ENCODE measurements at places on chromosomes 11 and 22.

DNA sequence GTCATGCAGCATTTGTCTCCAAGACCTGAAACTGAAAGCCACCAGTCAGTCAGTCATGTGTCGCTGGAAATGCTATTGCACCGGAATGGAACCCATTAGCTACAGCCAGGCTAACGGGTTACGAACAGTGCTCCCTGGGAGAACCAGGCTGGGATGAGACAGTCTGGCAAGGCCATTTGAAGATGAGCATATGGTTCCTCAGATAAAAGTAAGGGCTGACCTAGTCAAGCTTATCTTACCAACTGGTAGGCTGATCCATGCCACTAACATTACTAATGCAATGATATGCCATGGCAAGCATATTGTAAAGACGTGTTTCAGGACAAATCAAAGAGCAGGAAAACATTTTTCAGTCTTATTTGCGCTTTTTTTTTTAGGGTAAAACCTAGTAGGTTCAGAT, 28.4 kb downstream of the NAP1L4 start:
- DNase-seq: no peak

GRCh38 chr11:14386895-14387480, 28.0 kb upstream of the RRAS2 start:
- peak; percentile 57 for DNase-seq

DNA sequence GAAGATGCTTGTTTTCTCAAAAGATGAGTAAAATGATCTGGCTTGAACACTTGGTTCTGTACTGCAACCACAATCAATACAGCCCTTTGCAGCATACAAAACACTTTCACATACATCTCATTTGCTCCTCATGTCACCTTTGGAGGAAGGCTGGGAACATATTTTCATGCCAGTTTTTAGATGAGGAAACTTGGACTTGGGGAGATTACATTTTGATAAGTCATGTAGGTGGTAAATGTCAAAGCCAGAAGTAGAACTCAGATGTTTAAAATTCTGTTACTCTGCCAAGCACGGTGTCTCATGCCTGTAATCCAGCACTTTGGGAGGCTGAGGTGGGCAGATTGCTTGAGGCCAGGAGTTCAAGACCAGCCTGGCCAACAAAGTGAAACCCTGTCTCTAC, 121.8 kb downstream of the MICAL2 start:
- no peak for DNase-seq

- no peak for DNase-seq
Observed at GRCh38 chr11:101346591-101346990, 217.0 kb upstream of the PGR start.

- no peak for DNase-seq
Observed at GRCh38 chr11:70290361-70291065, 20.0 kb downstream of the PPFIA1 start.

- no peak for DNase-seq
Observed at GRCh38 chr11:71199226-71199820, 53.1 kb downstream of the SHANK2 start.

GRCh38 chr22:37048133-37048532, 3.4 kb upstream of the KCTD17 start:
- DNase-seq: no peak

DNA sequence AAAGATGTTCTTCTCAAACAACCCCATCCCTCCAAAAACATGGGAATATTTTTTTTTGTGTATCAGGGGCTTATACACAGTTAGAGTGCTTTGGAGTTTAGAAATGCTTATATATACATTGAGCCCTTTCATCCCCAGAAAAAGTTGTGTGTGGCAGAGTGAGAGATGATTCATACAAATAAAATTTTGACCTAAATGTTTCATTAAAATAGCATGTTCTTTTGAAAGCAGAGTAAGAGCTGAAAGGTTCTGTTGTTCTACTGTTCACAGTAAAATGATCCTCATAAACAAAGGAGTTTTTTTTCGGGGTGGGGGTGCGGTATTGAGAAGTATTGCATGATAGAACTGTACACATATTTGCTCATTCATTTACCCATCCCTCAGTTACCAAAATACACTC, 512.4 kb downstream of the DLG2 start:
- DNase-seq: no peak

GRCh38 chr11:123072762-123073161, 10.8 kb upstream of the HSPA8 start:
- no peak for DNase-seq

DNA sequence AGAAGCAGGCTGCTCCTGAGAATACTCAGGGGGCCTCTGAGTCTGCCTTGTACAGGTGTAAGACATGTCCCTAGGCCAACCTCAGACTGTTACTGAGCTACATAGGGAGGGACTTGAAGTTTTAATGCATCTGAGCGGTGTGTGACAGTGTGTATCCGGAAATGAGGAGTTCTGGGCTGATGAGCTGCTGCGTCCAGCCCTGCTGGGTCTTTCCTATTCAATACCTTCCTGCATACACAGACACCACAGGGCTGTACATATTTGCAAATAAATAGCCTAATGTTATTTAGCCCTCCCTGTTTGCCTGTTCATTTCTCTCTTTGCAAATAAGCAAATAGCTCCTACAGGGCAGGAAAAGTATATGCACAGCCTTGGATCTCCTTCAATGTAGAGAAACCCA, 134.7 kb upstream of the KIRREL3 start:
- DNase-seq: no peak

GRCh38 chr11:124402326-124402922, 3.6 kb upstream of the OR8B3 start:
- DNase-seq: peak; percentile 56

GRCh38 chr22:42177891-42178336, 47.3 kb upstream of the CYP2D6 start:
- DNase-seq: no peak

DNA sequence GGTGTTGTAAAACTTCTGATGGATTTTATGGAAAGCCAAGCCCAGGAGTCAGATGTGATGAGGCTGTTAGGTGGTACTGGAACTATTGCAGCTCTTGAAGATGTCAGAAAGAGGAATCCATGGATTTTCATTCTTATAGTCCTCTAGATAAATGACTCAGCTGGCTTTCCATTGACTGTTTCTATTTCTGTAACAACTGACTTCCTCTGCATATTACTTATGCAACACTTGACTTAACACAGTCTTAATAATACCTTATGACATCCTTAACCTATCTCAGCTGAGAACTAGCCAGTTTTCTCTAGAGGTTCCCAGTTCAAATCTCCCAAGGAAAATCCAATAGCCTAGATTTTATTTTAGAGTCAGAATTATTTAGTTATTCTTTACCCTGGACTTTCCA, 263.8 kb downstream of the LUZP2 start:
- no peak for DNase-seq

DNA sequence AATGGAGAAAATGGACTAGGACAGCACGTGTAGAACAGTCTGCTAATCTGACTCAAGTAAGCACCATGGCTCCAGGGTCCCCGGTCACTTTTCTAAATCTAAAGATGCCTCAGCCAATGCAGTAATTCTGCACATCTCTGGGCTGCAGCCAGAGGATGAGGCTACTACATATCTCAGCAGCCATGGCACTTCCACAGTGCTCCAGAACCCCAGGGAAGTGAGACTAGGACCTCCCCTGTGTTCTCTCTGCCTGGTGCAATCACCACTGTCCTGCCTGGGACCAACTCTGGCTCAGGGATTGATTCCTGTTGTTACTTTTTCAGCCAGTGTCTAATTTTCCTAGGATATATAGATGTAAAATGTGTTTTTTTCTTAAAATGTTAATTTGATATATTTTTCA, 129.4 kb upstream of the TOP3B start:
- DNase-seq: no peak

DNA sequence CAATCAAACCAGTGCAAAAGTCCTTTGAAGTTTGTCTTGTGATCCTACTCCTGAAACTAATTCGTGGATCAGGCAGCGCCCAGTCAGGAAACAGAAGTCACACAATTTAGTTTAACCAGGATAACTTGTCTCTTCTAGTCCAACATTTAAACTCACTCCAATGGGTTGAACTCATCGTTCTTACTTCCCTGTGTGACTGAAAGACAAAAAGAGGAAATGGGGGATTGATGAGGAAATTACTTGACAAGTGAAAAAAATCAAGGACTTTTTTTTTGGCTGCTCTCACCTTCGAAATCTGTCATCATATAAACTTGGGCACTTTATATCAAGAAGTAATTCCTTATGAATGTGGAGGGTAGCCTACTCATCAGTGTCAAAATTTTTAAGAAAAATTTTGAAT, 78.4 kb downstream of the HSD17B12 start:
- DNase-seq: no peak

DNA sequence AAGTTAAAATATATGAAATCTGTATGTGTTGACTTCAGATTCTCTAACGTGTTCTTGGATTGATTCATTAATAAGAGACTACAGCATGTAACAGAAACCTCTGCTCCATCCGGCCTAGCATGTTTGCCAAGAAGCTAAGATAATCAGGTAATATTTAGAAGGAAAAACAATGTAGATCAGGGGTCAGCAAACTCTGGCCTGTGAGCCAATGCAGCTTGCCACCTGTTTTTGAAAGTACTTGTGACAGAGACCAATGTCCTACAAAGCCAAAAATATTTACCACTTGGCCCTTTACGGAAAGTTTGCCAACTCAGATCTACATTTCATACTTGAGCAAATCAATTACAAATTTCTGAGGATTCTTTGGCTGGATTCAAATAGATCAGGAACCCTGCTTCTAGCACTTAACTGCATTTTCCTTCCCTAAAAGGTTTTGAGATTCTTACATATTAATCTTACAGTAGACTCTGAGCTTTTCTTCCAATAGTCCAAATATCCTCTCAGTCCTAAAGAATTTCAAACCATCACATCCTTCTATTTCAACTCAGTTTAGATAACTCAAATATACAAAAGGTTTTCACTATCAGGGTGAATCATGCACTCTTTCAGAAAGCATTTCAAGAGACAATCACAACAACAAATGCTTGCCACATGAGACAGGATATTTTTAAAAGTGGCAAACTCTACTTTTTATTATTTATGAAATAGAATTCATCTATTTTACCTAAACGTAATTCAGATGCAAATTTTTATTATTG, 29.5 kb downstream of the APOL5 start:
- DNase-seq: no peak

DNA sequence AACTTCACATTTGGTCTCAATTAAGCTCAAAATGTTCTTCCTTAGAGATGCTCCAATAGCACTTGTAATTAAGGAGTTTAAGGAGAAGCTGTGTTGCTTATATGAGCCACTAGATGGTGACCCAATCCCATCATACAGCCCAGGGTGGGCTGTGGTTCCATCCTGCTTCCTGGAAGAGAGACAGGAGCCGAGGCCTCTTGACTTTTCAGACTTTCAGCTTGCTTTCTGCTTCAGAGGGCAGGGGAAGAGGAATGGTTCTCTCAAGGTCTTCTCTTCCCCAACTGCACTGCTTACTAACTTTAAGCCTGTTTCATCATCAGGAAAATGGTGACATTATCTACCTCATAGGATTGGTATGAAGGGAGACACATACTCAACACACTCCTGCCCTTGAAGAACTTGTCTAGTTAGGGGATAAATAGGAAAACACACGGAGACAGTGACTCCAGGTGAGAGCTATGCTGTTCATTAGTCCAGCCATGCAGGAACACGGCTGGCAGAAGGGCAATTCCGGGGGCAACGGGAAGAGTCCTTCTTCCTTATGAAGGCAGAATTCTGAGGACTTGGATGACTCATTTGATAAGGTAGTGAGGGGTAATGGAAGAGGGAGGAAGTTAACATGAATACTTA, 20.1 kb downstream of the TMEM218 start:
- DNase-seq: peak; percentile 78

GRCh38 chr22:37824674-37825641, 1.8 kb downstream of the GALR3 start:
- peak; percentile 88 for DNase-seq

DNA sequence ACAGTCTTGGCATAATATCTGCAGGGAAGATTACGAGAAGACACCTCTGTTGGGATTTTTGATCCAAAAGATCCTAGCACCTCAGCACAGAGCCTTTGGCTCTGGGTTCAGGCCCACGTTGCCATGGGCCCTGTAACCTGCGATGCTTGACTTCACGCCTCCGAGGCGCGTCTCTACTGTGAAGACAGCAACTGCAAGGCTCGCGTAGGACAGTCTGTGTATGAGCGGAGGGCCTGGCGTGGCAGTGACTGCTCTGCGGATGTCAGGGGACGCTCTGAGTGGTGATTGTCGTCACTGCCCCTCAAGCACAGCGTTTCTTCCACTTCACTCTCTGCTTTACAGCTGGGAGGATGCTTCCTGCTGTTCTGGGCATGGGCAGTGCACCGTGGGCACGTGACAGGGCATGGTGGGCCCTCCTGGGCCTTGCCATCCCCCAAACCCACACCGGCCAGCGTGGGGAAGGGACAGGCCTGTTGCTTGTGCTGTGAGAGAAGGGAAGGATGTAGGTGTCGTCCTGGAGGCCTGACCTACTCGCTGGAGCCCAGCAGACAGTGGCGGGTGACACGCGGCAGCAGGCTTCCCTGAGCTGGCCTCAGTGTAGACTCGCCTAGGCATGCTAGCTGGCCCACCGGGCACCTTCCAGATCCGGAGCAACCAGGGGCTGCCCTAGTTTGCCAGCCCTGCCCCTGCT, 26.5 kb downstream of the GLB1L2 start:
- DNase-seq: no peak

DNA sequence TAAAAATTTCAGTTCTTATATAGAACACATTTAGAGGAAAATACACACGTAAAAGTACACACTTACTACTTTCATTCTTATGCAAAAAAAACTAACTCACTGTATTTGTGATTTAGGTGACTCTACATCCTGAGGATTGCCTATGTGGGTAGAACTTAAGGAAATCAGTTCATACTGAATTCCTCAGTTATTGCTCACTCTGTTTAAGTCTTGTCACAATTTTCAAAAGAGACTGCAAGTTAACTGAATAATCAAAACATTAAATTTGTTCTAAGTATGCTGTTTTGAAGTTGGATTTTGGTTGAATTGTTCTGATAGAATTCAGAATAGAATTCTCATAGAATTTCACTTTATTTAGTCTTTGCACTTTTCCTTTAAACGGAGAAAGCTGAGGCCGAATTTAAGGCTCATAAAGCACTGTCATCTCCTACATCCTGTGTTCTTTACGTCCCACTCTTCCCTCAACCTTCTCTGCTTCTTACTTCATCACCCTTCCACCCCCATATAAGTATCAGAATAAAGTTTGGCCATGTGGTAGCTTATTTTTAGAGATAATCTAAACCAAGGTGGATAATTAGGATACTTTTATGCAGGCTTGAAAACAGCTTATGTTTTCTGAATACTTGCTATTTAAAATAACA, 59.8 kb downstream of the APOL5 start:
- DNase-seq: no peak

- no peak for DNase-seq
Observed at GRCh38 chr11:17516551-17517150, 27.6 kb downstream of the USH1C start.

DNA sequence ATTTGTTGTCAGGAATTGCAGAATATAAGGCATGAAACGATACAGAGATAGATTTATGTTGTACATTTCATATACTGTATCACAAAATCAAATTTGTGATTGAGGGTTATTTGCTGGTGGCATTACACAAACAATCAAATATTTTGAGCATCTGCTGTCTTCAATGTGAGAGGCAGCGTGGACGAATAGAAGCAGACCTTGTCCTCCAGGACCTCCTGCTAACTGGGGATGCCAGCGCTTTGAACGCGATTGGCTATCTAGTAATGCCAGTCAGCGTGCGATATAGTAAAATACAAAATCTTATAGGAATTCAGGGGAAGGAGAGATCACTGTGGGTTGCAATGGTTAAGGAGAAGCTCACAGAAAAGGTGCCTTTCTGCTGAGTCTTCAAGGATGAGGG, 631 bp upstream of the SNX19 start:
- DNase-seq: no peak

GRCh38 chr22:20648306-20648903, 125.5 kb upstream of the SERPIND1 start:
- no peak for DNase-seq
